ENCODE measurements at places on chromosomes 12 and 14.
A peak's percentile ranks its signal among the peaks of the same experiment; 100 is the strongest.

DNA sequence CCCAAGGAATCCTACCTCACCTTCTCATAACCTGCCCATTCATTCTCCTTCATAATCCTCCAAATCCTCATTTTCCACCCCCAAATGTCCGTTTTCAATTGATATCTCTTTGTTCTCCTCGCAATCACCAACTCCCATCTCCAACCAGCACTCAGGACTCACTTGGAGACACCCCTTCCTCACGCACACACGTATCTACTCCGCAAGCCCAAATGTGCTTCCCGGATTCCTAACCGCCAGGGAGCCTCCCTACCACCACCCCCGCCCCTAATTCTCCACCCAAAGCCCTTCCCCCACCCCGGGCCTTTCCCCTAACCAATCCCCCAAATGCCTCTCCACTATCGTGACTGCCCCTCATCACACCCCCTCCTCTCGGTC lies 304 bp downstream of the KCTD10 start:
- DNase-seq, result no peak

DNA sequence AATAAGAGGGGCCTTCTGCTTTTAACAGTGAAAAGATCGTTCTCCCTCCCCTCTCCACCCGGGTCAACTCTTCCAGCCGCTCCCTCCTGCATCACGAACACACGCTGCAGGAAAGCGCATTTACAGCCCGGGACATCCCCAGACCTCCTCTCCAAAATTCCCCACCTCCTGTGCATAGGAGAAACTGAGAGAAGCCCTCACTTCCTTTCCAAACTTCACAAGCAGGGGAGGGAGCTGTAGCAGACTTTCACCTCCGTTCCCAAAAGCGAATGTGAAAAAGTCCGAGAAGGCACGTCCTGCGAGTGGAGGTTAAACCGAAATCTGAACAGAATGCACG lies 513 bp downstream of the BCAT1 start:
- DNase-seq, result peak; percentile 84

DNA sequence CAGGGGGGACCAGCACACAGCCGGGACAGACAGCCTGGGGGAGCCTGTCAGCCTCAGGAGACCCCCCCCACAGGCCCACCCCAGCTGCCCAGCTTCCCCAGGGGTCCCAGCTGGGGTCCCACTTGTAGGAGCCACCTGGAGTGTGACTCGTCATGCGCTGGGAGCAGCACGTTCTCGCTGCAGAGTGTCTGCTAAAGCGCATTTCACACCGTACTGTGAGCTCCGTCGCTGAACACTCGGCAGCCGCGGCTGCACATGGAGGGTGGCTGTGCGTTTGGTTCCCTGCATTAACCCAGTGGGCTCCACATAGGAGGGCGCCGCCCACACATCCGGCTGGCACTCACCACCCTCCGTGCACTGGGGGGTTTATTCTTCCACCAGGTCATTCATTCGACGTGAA lies 56.7 kb downstream of the FBRSL1 start:
- peak; percentile 35 for DNase-seq

DNA sequence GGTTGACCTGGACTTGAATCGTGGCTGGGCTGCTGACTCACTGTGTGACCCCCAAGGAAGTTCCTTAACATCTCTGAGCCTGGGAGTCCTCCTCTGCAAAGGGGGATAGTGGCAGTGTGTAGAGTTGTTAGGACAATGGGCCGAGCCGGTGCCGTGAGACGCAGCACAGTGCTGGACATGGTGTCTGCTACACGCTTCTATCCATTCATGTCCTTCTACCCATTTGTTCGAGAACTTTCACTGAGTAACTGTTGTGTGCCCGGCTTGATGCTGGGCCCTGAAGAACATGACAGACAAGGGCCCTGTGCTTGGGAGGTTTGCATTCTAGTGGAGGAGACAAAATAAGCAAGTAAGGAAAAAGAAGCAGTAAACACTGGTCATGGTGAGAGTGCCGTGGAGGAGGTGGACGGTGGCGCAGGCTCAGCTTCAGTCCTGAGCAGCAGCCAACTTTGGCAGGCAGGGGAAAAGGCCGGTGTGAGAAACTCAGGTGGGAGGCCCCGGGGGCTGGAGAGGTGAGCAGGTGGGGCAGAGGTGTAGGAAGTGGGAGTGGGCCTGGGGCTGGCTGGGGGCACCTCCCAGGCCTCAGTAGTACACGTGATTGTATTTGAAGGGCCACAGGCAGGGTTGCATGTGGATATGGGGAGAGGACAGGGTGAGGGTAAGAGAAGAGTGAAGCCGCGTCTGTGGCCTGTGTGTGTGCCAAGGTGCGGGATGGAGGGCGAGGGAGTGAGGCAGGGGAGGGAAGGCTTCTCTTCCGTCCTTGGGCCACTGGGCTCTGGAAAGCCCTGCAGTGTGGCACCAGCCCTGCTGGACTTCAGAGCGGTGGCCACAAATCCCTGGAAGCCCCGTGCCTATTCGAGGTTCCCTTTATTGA lies 13.8 kb downstream of the VASH1 start:
- DNase-seq, result no peak

DNA sequence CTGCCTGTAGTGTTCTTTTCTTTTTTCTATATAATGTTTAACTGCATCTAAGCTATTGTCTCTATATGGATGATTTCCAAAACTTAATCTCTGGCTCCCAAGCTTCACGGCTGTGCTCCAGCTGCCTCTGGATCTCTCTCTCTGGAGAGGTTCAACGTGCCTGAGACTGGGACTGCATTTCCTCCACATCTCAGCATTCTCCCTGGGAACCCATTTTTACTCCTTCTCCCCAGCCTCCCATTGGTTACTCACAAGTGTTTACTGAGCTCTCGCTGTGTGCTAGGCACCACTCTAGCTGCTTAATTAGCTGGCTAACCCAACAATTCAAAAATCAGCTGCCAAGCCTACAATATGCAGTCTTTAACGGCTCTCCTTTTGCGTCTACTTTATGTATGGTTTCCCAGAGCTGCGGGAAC lies 34.7 kb downstream of the FBXL14 start:
- no peak for DNase-seq

DNA sequence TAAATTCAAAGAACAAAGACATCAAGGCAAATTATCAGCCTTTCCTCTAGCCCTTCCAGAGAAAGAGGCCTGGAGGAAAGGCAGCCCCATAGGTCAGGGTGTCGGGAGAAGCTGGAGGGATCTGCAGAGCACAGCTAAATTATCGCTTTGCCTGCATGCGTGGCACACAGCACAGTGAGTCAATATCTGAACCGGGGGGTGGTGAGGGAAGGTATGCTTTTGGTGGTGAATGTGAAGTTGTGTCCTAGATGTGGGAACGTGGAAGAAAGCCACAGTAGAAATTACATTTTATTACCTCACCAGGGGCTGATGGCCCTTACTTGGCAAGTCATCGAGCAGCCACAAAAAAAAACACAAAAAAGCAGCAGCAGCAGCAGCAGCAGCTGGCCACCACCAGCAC lies 243.2 kb downstream of the EGLN3 start:
- no peak for DNase-seq

DNA sequence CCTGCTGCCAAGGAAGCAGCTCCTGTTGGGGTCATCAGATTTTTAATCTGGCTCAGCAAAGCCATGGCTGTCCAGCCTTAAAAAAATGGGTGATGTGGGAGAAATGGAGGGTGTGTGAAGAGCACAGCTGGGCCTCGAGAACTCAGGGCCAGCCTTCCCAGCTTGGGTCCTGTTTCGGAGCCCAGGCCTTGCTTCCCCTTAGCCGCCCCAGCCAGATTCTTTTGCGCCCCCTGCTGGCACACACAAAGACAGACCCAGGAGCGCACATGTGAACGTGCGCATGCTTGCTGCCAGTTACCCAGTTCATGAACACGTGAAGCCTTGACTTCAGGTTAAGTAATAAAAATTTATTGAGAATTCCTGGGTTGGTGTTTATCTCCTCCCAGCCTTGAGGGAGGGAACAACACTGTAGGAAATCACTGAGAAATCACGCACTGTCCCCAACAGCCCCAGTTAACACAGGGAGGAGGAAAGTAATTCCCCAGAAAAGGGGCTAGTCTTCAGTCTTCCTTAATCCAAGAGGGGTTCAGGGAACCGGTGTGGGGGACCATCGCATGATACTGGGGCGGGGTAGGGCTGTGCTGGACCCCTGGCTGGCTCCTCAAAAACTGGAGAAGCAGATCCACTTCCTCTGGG lies 5.3 kb downstream of the PHB2 start:
- DNase-seq, result peak; percentile 95

DNA sequence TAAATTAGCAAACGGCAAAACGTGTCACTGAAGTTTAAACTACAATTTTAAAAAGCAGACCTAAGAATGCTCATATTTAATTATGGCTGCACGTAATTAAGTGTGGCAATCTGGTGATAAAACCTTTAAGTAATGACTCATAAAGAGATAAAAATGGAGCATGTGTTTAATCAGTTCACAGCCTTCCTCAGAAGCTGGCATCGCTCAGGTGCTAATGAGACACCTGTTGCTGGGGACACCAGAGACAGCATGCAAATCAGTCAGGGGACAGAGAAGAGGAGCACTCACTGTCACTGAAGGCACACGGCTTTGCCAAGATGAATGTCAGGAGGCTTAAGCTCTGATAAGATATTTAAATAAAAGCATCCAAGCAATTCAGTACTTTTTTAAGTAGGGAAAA lies 840.3 kb downstream of the GALC start:
- DNase-seq, result no peak

GRCh38 chr12:116026768-116027550 lies 250.5 kb downstream of the MED13L start:
- DNase-seq, result no peak

GRCh38 chr12:108438667-108439066 lies 76.4 kb upstream of the FICD start:
- DNase-seq, result no peak

DNA sequence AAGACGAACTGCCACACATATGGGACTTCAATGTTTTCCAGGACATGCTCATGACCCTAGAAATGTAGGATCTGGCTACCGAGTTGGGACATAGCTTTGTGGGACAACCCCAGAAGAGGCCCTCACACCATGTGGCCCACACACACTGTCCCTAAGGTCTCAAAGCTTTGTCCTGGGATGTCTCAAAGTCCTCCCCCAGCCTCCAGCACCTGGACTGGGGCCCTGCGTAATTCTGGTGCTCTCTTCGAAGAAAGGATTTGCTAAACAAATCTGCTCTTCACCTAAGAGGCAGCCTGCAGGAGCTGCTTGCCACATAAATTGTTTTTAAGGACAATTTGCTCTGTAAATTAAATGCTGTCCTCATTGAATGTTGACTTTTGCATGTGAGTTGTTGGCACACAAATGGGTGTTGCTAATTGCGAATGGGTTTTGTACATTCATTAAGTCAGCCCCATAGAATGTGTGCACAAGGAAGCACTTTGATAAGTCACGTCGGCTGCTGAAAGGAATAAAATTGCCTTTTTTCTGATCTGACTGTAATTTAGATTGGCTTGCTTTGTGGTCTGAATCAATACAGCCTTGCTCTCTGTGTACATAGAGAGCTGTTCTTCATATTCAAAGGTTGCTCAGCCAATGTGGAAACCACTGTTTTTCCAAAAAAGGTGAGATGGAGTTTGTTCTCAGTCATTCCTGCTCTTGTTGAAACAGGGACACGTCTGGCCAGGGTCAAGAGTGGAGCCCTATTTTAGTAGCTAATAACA lies 161.6 kb upstream of the PWP1 start:
- DNase-seq, result no peak

GRCh38 chr12:115455268-115455681 lies 771.3 kb upstream of the TBX3 start:
- DNase-seq, result no peak

- DNase-seq, result no peak
Measured at GRCh38 chr12:53507603-53507885, 260 bp upstream of the NPFF start.

GRCh38 chr12:120261951-120262851 lies 3.3 kb downstream of the PXN start:
- DNase-seq, result no peak

- DNase-seq, result no peak
Measured at GRCh38 chr12:77697126-77697525, 133.6 kb upstream of the NAV3 start.
